ENCODE measurements at places on chromosomes 3 and 15. TPM values are rescaled to one million over a fixed set of nuclear protein-coding genes. Genes with fewer than 3 reads are reported as not detected.

- DNase-seq: no peak
Measured at GRCh38 chr15:48471073-48471472, 139.8 kb downstream of the DUT start.

DNA sequence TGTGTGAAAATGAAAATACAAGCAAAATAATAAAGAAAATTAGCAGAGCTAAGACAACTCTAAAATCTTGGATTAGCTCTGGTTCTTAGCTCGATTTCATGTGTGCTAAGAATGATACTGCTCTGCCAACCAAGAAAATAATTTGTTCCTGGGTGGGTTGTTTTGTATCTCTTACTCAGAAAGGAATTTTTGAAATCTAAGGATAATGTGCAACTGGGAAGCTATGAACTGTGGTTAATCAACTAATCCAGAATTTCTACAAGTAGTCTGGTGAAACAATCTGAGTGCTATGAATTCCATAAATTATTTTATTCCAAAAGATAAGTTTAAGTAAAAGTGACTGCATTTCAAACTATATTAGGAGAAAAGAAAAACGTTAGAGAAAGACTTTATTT, 92.0 kb downstream of the TFDP2 start:
- no peak for DNase-seq

- no peak for DNase-seq
Measured at GRCh38 chr3:108396336-108396735, 100.0 kb downstream of the HHLA2 start.

GRCh38 chr3:188860147-188860546, 311.6 kb upstream of the TPRG1 start:
- DNase-seq: no peak

DNA sequence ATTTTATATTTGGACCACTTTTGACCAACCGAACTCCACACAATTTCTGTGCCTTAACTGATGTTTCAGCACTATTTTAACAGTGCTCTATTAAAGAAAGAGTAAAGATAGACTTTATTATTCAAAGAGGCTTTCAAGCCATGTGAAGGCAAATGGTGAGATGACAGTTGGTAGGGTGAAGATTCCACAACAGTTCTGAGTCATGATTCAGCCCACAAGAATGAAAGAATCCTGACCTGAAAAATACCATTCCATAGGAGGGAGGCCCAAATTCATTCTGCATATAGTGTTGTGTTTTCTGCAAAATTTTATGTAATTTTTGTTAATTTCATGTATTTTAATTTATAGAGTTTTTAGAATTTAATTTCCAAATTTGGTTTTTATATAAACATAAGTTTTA, 135.6 kb upstream of the STAC start:
- peak; percentile 10 for DNase-seq

DNA sequence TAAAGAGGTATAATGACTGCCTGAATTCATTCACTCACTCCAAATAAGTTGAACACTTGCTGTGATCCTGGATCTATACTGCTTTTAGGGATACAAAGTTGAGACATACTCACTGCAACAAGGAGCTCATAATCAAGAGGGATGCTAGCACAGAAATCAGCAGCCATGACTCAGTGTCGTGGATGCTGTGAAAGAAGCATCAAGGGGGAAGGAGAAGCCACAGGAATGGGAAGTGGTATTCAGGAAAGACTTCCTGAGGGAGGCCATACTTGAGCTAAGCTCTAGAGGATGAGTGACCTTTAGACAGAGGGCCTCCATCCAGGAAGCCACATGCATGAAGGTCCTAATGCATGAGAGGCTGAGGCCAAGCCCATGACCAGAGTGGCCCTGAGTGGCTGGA, 245.7 kb upstream of the RORA start:
- no peak for DNase-seq

- DNase-seq: no peak
Measured at GRCh38 chr3:151768393-151768930, 34.7 kb downstream of the AADACL2 start.

GRCh38 chr15:60118626-60119025, 114.5 kb downstream of the FOXB1 start:
- no peak for DNase-seq

- no peak for DNase-seq
Measured at GRCh38 chr3:155024006-155024638, 56.0 kb upstream of the MME start.

Gene UROC1
- not detected for total RNA-seq

Gene ACAN
- total RNA-seq: not detected

Gene PRKCI
- 67.7 TPM for total RNA-seq

Gene RBMS3
- 15.0 TPM for total RNA-seq

Gene NEO1
- total RNA-seq: 6.1 TPM

Gene PRRT3
- 0.20 TPM for total RNA-seq

Data from Caki2 (cell line).